ENCODE measurements at places on chromosomes 1 and 21.

- no peak for DNase-seq
Measured at GRCh38 chr1:220151454-220151853, 57.5 kb downstream of the IARS2 start.

DNA sequence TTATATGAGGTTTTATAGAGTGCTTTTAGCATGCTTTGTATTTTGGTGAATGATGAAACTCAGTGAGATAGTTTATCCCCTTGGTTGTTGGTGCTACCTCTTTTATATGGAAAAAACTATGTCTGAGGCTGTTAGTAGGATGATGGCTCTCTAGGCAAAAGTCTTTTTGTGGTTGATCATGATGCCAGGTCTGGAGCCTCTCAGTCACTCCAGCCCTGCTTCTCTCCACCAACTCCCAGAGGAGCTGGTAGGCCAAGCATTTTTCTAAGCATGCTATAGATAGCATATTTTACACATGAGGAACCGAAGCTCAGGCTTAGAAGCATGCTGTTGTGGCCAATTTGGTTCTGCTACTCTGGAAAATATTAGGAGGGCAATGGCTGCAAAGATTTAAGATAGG is 82.2 kb downstream of the FMN2 start:
- DNase-seq, result no peak

GRCh38 chr1:177596485-177596884 is 373.4 kb downstream of the SEC16B start:
- no peak for DNase-seq

GRCh38 chr1:62429581-62429980 is 7.3 kb upstream of the USP1 start:
- DNase-seq, result no peak
